ENCODE measurements at places on chromosomes 13 and 19. TPM values are rescaled to one million over a fixed set of nuclear protein-coding genes. Genes with fewer than 3 reads are reported as not detected.

DNA sequence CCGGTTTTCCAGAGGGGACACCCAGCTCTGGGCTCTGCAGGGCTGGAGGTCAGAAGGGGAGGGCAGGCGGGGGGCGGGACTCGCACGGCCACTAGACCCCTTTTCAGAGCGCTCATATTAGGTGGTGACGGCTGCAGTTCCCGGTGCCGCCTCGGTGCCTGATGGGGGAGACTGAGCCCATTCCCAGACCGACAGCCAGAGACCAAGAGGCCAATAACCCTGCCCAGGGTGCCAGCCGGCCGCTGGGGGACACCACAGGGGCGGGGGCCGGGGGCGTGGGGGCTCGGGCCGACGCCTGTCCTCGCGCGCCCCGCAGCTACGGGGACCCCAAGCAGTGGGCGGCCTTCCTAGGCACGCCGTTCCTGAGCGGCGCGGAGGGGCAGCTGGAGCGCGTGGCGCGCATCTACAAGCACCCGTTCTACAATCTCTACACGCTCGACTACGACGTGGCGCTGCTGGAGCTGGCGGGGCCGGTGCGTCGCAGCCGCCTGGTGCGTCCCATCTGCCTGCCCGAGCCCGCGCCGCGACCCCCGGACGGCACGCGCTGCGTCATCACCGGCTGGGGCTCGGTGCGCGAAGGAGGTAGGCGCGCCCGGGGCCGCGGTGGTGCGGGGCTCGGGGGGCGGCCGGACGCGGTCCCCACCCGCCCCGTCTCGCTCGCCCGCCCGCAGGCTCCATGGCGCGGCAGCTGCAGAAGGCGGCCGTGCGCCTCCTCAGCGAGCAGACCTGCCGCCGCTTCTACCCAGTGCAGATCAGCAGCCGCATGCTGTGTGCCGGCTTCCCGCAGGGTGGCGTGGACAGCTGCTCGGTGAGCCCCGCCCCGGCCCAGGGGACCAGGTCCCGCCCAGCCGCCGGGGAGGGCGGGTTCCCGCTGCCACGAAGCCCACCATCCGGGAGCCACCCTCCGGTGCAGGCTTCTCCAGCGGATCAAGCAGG, 2.4 kb downstream of the TIMM13 start:
- no peak for DNase-seq

DNA sequence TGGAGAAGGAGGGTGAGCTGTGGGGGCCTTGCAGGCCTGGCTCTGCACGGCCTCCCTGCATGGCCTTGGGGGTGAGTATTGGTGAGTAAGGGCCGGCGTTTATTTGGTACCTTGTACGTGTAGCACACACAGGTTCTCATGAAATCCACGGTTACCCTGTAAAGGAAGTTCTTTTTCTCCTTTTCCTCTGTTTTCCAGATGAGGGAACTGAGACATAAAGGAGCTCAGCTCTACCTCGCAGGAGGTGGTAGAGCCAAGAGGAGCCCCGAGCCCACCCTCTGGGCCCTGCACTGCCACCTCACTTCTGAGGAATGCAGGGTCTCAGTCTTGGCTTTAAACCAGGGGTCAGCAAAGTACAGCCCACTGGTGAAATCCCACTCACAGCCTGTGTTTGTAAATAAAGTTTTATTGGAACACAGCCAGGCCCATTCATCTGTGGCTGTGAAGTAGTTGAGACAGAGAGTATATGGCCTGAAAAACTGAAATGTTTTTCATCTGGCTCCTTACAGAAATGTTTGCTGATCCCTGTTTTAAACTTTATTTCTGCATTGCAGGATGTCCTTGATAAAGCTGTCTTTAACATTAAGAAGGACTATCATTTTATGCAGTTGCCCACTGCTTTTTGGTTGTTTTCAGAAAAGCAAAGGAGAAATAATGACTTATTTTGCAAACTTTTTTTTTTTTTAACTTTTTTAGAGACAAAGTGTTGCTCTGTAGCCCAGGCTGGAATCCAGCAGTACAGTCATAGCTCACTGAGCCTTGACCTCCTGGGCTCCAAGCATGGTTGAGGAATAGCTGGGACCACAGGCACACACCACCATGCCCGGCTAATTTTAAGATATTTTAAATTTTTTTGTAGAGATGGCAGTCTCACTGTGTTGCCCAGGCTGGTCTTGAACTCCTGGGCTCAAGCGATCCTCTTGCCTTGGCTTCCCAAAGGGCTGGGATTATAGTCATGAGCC, 6.4 kb downstream of the EPN1 start:
- no peak for DNase-seq

The SHC2 gene
- 35.1 TPM for total RNA-seq

The CCDC106 gene
- total RNA-seq, result 24.0 TPM

DNA sequence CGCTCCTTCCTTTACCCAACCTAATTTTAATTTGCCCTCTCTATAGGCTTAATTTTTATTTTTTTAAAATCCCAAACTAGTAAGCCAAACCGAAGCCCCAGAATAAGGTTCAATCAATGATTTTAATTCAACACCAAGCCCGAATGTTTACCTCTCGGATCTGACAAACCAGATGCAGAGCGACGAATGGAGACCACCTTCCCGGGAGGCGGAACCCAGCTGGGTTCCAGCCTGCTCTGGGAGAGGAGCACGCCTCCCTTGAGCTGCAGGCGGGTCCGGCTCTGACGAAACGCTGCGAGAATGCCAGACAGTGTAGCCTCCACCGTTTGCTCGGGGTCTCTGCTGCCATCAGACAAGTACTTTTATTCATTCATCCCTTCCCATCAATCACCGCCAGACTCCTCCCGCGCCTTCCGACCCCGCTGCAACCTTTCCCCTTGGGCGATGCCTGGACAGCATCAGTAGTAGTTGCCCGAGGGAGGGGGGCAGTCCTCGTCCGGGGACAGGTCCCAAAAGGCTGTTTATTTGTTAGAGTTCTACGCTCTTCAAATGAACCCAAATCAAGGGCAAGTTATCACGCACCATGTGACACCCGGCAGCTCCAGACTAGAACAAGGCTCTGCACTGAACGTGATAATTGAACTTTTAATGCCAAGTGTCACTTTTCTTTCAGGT, 752 bp upstream of the EDNRB start:
- DNase-seq, result no peak

The NCAN gene
- total RNA-seq, result not detected
